ENCODE measurements at places on chromosomes 4 and X.

- no peak for DNase-seq
Measured at GRCh38 chr4:149605601-149606378, 209.9 kb downstream of the IQCM start.

DNA sequence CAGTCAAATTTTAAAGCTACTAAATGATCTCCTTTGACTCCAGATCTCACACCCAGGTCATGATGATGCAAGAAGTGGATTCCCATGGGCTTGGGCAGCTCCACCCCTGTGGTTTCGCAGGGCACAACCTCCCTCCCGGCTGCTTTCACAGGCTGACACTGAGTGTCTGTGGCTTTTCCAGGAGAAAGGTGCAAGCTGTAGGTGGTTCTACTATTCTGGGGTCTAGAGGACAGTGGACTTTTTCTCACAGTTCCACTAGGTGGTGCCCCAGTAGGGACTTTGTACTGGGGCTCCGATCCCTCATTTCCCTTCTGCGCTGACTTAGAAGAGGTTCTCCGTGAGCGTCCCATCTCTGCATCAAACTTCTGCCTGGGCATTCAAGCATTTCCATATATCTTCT, 845.2 kb downstream of the PCDH18 start:
- DNase-seq: no peak

GRCh38 chr4:48640225-48640624, 139.9 kb downstream of the FRYL start:
- DNase-seq: no peak

GRCh38 chr4:26151615-26152014, 169.2 kb upstream of the RBPJ start:
- no peak for DNase-seq

GRCh38 chrX:9279234-9279544, 185.7 kb upstream of the TBL1X start:
- no peak for DNase-seq

DNA sequence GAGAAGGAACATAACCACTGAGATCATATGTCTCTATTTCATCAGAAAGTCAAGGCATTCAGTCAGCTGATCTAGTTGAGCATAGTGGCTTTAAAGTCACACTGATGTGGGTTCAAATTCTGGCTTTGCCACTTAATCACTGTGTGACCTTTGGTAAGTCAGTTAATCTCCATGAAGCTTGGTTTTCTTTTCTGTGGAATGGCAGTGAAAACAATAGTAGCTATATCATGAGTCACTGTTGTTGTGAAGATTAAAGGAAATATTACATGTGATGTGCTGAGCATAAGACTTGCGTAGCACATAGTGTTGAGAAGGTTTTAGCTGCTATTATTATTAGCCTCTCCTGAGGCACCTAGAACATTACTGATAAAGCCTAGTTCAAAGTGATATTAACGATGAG, 242.2 kb downstream of the FMR1NB start:
- no peak for DNase-seq

DNA sequence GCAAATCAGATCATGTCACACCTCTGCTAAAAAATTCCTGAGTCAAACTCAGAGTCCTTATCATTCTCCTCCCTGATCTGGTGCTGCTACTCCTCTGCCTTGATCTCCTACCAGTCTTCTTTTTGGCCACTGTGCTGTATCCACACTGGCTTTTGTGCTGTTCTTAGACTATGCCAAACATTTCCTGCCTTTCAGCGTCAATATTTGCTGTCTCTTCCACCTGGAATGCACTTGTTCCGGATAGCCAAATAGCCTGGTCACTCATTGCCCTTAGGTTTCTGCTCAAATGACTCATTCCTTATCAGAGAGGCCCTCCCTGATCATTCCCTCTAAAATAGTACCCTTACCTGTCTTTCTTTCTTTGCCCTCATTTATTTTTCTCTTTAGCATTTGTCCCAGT, 24.4 kb upstream of the RP2 start:
- no peak for DNase-seq

GRCh38 chrX:34880656-34881055, 61.9 kb upstream of the FAM47B start:
- DNase-seq: no peak

- no peak for DNase-seq
Measured at GRCh38 chrX:153333266-153333665, 687 bp upstream of the ZNF275 start.

DNA sequence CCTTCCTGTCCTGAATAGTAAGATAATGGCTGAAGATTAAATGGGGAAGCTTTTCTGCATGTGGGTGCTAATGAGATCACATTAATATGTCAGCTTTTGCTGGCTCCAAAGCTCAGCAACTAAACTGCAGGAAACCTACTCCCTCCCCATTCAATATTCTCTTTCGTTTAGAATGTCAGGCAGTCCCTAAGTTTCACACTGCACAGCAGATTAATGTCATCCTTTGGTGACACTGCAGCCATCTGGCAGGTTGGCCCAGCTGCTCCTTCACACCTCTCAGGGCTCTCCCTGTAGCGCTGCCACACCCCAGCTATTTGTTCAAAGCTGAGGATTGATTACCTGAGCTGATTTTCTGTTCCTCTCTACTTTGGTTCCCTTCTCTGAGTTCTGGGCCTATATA, 110.5 kb downstream of the KDR start:
- no peak for DNase-seq

- DNase-seq: no peak
Measured at GRCh38 chr4:38424151-38424871, 239.7 kb upstream of the KLF3 start.

DNA sequence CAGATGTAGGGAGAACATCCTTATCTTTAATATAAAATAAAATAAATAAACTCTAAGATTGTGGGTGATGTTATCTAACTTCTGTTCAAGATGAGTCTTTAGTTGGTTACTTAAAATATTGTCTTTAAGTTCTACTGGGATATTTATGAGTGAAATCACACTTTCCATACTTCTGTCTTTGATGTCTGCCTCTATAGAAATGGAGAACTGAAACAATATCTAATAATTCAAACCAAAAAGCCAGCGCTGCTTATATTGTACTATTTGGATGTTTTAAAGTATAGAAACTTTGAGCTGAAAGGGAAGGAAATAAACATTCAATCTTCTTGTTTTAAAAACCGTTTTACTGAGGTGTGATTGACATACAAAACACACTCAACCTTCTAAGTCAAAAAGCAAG, 44.8 kb upstream of the RPS6KA3 start:
- DNase-seq: no peak

DNA sequence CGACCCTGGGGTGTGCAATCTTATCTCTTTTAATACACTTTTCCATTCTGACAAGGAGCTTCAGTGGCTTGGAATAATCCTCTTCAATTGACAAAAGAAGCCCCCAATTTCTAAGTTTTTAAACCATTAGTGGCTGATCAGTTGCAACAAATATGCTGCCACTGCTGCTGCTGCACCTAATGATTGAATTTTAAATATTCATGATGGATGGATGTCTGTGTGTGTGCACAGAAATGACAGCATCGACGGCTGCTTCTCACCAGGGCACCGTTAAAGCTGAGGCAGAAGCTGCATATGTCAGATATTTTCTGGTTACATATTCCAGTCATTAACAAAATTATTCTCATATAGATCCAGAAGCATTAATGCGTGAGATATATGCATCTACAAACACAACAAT, 182.4 kb downstream of the MGST2 start:
- DNase-seq: no peak

GRCh38 chr4:15836362-15836761, 58.2 kb downstream of the CD38 start:
- DNase-seq: no peak

GRCh38 chr4:130028552-130028951, 932.6 kb downstream of the C4orf33 start:
- no peak for DNase-seq

- no peak for DNase-seq
Measured at GRCh38 chrX:19897091-19897490, 9.7 kb upstream of the SH3KBP1 start.

DNA sequence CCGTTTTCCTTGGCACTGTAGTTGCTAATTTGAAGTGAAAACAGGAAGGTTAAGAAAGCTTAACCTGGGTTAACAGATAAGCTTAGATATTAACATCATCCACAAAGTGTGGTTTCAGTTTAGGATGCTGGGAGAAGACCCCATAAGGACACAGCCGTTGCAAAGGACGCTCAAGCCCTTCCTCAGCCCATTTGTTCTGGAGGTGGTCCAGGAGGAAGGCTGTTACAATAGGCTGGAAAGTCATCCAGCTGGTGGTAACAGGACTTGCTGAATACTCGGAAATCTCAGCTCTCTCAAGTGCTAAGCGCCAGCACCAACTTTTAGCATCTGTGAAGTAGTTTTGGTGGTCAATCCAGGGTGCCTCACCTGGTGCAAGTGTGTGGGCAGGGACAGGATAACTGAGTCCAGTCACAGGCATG, 14.2 kb downstream of the CHST7 start:
- DNase-seq: no peak

DNA sequence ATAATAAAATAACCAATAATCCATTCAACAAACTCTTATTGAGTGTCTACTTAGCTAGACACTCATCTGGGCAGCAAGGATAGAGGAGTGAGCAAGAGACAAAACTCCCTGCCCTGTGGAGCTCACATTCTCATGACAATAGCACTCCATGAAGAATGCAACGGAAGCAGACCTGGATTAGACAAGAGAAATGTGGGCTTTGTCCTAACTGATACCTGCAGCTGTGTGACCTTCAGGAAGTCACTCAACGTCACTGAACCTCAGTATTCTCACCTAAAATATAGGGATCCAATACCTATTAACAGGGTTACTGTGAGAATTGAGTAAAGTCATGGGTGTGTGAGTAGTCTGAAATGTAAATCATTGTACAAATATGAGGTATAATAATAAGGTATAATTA, 61.2 kb downstream of the NDNF start:
- no peak for DNase-seq

GRCh38 chr4:41375561-41375960, 118.8 kb downstream of the UCHL1 start:
- DNase-seq: no peak

DNA sequence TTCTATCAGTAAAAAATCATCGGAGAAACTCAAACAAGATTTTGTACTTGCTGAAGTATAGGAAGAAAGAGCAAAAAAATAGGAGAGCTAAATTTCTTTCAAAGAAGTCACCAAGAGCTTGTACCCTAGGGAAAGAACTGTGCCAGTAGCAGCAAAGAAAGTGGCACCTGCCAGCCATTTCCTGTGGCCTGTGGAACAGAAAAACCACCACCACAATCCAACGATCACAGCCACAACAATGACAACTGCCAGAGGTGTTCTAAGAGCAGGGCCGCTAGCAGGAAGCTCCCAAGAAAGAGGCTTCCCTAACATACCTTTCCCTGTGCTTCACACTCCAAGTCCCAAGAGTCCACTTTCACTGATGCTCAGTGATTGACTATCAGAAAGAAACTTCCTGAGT, 266.1 kb upstream of the GPC4 start:
- DNase-seq: no peak

DNA sequence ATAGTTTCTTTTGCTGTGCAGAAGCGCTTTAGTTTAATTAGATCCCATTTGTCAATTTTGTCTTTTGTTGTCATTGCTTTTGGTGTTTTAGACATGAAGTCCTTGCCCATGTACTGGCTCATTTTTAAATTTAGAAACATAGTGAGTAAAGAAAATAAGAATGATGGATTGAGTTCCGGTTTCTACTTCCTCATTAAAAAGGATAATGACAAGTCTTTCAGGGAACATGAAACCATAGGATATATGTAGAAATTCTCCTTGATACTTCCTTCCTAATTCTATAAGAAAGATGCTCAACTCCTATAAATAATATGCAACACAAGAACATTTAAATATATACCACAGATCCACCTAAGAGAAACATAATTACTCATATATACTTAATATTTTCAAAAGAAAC, 240.9 kb downstream of the BANK1 start:
- DNase-seq: no peak

DNA sequence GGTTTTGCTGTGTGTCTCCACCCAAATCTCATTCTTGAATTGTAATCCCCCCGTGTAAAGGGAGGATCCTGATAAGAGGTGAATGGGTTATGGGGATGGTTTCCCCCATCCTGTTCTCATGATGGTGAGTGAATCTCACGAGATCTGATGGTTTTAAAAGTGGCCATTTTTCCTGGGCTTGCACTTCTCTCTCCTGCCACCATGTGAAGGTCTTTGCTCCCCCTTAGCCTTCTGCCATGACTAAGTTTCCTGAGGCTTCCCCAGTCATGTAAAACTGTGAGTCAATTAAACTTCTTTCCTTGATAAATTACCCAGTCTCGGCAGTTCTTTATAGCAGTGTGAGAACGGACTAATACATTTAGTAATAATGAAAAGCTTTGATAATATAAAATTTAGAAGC, 46.9 kb downstream of the ANTXR2 start:
- no peak for DNase-seq

DNA sequence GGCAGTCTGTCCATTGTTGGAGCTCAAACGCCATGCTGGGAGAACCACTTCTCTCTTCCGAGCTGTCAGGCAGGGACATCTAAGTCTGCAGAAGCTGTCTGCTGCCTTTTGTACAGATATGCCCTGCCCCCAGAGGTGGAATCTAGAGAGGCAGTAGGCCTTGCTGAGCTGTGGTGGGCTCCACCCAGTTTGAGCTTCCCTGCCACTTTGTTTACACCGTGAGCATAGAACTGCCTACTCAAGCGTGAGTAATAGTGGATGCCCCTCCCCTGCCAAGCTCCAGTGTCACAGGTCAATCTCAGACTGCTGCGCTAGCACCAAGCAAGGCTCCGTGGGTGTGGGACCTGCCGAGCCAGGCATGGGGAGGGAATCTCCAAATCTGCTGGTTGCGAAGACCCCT, 145.7 kb downstream of the VSIG4 start:
- DNase-seq: no peak

GRCh38 chr4:185128272-185129119, 14.6 kb upstream of the SLC25A4 start:
- DNase-seq: no peak
